ENCODE measurements at places on chromosomes 6 and 20.

- DNase-seq = no peak
Measured at GRCh38 chr6:163735076-163735475, 320.6 kb downstream of the QKI start.

- DNase-seq = no peak
Measured at GRCh38 chr6:9062596-9062995, 627.3 kb upstream of the SLC35B3 start.

DNA sequence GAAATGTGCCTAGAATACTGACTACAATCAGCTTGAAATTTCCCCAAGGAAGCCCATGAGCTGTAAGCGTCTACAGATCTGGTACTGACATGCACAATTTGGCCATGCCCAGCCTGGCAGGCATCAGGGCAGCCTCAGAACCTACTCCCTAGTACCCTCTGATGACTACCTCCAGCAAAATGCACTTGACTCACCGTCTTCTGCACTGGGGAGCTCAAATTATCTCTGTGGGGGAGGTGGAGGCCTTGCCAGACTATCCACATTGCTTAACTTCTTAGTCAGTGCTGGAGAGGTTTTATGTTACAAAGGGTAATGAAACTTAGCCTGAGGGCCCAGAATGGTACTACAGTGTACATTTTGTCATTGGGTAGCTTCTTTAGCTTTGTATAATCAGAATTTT, 126.0 kb upstream of the ADGRF1 start:
- DNase-seq = no peak

GRCh38 chr20:60465439-60465838, 507.2 kb downstream of the CDH26 start:
- DNase-seq = no peak
